ENCODE measurements at places on chromosomes 3 and 15.

- no peak for DNase-seq
Measured at GRCh38 chr3:16912400-16913263, 27.9 kb downstream of the PLCL2 start.

DNA sequence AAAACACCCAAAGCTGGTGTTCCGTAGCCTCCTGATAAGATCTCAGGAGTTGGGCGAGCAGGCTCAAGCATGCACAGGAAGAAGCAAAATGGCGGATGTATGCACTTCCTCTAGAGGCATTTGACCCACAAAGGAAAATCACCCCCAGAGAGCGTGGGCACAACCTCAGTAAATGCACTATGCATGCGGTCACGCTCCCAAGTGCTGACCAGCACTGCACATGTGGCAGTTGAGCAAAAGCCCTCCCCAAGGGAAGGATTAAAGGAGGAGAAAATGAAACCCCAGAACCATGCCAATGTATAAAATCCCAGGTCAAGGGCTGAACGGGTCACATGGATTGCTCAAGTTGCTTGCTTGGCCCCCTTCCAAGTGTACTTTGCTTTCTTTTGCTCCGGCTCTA lies 289.4 kb upstream of the IGF1R start:
- DNase-seq, result no peak

GRCh38 chr3:172236771-172237742 lies 197.7 kb downstream of the FNDC3B start:
- no peak for DNase-seq

- no peak for DNase-seq
Measured at GRCh38 chr3:57696801-57697321, 4.0 kb upstream of the DENND6A start.

DNA sequence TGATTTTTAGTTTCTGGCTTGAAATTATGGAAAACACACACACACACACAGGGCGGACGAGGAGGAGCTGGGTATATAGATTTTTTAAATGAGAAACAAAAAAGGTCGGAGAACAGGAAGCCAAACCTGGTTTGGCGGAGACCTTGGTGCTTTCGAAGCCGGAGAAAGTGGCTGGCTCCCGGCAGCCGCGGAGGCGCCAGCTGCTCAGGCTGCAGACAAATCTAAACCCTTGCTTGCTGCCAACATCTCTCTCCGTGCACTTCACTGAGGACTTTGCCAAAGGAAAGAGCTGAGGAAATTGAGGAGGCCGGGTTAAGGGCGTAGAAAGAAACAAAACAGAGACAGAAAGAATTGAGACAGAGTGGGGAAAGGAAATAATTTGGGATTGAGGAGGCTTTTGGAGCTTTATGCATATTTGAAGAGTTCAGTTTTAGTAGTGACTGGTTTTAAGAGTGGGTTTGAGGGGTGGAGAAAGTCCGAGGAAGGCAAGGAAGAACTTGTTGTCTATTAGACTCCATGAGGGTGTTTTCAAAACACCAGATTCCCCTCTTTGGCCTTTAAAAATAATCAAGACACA lies 2.2 kb downstream of the ZIC1 start:
- DNase-seq, result no peak

DNA sequence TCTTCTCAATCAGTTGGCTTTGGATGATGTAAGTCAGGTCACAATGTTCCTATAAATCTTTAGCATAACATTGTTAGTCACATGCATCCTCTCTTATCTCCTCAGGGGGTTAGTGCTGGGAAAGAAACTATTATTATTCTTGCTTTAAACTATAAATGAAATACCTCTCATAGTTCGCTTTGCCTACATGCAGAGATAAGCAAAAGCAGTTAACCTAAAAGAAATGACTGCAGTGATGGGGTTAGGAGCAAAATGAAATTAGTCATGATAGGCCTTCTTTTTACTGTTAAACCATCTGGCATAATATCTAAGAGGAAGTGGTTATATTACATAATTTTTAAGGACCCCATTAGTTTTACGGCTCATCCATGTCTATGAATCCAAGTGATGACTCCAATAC lies 91.7 kb upstream of the IGSF10 start:
- DNase-seq, result no peak

DNA sequence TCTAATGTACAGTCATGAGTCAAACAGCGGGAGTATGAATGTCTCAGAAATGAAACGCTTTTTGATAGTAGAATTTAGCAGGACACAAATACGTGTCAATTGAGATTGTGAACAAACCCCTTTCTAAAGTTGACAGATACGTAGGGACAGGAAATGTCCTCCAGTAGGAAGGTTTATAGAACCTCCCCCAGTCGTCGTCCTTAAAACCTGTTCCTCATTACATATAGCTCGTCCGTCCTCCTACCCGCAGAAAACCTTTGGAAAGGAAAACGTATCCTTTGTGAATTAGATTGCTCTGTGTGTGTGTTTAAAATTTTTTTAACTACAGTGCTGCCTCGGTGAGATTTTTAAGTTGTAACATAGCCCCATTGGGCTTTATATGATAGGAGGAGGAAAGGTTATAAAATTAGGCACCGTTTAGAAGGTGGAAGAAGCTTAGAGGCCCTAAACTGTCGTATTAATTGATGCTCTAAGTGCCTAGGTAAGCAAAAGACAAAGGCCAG lies 4.1 kb downstream of the UBE2E1 start:
- no peak for DNase-seq

DNA sequence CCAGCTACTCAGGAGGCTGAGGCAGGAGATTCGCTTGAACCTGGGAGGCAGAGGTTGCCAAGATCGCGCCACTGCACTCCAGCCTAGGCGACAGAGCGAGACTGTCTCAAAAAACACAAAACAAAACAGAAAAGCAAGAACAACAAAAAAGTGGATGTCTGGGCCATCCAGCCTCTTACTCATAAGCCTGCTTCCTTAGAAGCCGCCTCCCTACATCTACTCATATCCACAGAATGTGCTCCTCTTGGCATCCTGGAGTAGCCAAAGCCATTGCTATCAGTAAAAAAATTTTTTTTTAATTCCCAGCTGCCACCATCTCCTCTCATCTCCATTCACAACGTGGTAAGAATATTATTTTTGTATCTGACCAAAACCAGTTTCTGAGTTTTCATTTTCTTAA lies 10.8 kb downstream of the ZSCAN2 start:
- no peak for DNase-seq

GRCh38 chr3:52218454-52218853 lies 7.0 kb downstream of the TLR9 start:
- DNase-seq, result no peak

DNA sequence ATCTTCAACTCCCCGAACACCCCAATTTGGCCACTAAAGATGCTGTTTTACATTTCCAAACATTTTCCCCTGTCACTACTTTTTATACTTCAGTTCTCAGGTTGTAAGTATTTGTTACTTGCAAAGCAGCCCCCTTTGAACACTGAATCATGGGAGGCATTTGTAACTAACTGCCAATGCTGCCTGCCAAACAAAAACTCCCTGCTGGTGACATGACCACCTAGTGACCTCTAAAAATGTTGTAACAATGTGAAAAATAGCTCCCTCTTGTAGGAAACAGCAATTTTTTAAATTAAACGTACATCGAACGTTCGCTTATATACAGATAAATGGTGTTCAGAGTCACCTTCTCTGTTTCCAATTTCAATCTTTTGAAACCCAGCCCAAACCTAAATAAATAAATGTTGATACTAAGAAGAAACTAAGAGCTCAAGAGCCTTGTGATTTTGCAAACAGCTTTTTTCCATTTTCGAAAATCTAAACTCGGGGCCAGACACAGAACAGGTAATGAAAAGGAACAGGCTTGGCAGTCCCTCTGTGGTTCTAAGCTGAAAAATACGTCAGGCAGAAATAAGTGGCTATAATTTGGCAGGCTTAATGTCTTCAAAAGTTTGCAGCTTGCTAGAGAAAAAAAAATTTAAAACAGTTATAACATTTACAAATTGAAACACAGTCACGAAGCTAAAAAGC lies 268.6 kb upstream of the WNT5A start:
- DNase-seq, result no peak

DNA sequence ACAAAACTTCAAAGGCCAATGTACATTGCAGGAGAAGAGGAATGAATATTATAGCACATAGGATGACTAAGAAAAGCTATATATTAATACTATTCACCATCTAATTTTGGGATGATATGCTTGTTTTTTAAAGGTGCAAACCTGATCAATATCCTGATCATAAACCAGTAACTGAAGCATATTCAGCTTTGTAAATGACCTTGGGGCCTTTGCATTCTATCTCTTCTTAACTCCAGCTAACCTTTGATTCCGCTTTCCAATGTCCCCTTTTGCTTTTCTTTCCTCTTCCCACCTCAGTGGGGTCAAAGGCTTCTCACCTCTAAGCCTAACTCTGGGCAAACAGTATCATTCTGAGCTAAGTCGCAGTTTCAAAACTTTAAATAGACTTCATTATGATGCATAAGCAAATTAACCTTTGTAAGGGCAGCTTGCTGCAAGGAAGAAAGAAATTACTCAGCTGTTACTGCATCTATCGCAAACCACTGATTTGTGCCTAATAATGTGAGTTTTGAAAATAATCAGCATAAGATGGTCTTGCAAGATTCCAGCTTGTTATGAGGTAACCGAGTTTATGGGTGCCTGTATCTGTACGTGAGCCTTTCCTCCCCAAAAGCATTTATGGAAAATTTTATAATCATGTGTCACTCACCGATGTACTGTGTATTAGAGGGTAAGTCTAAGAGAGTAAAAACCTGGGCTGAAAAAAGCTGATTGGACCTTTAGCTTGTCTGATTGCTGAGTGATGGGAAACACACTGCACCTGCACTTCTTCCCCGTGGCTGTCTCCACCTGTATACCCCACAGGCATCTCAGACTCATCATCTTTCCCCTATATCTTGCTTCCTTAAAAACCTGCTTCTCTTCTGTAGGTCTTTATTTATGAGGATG lies 116.8 kb downstream of the TPRG1 start:
- no peak for DNase-seq

GRCh38 chr3:60399292-60399691 lies 852.0 kb downstream of the FHIT start:
- no peak for DNase-seq

- no peak for DNase-seq
Measured at GRCh38 chr3:33646406-33646805, 71.6 kb downstream of the CLASP2 start.

GRCh38 chr15:59557581-59557980 lies 54.0 kb upstream of the GCNT3 start:
- no peak for DNase-seq

DNA sequence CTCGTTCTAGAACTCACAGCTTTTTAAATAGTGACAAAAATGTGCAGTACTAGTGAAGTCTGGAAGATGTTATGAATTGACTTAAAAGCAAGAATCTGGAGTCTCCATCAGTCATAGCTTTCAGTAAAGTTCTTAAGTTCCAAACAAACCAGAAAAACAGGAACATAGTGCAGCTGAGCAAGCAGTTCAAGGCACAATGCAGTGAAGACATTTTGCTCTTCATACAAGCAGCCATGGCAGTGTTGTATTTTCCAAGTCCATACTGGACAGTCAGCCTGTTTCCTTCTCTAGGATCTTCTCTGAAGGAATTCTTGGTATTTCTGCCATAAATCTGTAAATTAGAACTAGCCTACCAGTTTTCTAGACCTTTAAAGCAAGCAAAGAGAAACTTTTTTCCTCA lies 90.5 kb downstream of the LRRC28 start:
- DNase-seq, result no peak

DNA sequence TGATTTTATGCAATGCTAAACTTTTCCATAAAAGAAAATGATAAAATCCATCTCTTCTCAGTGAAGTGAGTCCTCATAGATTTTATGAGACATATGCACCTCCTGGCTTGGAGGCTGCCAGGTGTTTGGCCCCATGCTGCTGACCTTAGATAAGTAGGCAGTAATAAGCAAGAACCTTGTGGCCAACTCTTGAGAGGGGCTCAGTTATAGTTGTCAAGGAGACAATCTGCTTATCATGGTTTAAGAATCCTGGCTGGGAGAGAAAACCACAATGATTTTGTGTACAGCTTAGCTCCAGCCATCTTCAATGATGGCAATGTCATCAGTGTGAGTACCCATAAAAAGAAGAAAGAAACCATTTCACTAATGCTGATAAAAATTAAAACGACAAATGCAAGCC lies 252.1 kb downstream of the CPNE4 start:
- DNase-seq, result no peak

DNA sequence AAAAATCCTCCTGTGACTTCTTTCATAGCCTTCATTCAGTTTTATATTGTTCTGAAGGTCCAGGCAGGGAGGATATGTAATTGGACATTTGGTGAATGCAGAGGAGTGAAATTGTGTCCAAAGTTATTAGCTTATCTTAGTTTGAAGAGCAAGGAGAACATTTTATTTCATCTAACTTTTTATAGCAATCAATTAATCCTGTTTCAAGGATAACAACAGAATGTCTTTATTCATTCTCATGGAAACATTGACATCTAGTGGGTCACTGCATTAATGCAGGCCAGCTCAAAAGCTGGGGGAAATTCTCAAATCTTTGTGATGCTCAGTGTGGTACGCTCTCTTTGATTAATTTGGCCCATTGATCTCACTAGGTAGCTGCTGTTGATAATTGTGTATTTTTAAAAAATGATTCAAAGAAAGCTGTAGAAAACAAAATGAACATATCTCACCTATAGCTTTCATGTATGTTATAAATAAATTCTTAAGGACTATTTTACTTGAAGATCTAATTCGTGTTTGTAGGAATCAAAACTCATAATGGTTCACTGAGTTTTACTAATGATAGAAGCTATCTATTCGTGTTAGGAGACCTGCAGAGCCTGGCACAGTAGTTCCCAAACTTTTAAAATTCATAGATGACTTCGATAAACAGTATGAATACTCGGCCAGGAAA lies 150.8 kb upstream of the KCNMB2 start:
- peak; percentile 1 for DNase-seq

DNA sequence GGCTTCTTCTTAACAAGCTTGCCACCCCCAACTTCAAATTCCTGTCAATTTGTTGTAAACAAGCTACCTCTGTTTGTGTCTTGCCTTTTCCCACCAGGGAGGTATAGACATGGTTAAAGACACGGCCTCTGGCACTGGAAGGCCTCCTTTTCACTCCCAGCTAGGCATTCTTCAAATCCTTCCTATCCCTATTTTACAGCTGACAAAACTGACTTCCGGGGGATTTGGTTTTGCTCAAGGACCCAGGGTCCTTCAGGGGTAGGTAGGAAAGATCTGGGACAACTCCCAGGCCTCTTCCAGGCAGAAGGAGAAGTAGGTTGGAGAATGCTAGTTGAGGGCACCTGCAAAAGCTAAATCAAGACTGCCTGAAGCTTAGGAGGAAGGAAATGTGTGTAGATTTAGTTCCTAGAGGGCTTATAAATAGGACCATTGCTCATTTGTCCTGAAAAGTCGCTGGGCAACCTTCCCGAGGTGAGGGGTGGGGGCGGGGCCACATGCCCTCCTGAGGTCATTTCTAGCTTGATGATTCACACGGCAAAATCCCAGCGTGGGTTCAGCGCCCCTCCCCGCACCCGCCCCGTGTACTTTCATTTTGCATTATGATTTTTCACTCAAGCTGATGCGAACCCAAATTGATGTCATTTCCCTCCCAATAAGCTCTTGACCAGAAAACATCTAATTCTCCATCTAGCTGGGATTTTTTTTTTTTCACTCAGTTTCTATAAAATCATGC lies 365.5 kb downstream of the SHQ1 start:
- DNase-seq, result no peak

GRCh38 chr3:127374086-127375010 lies 86.5 kb upstream of the PRR20G start:
- peak; percentile 85 for DNase-seq
